ENCODE measurements at places on chromosomes 11 and 22.
A peak's percentile ranks its signal among the peaks of the same experiment; 100 is the strongest.

- H3K36me3 ChIP-seq = no peaks in the 10 kb centered on the region
- DNase-seq = no peak
- peaks cover 15% of the 10 kb centered on the region for H3K4me1 ChIP-seq
- H3K4me3 ChIP-seq = no peak overlapping the region
- H3K27ac ChIP-seq = no peak overlapping the region
- no peaks in the 10 kb centered on the region for H3K27me3 ChIP-seq
Observed at GRCh38 chr11:108835624-108836023, 170.8 kb downstream of the DDX10 start.

DNA sequence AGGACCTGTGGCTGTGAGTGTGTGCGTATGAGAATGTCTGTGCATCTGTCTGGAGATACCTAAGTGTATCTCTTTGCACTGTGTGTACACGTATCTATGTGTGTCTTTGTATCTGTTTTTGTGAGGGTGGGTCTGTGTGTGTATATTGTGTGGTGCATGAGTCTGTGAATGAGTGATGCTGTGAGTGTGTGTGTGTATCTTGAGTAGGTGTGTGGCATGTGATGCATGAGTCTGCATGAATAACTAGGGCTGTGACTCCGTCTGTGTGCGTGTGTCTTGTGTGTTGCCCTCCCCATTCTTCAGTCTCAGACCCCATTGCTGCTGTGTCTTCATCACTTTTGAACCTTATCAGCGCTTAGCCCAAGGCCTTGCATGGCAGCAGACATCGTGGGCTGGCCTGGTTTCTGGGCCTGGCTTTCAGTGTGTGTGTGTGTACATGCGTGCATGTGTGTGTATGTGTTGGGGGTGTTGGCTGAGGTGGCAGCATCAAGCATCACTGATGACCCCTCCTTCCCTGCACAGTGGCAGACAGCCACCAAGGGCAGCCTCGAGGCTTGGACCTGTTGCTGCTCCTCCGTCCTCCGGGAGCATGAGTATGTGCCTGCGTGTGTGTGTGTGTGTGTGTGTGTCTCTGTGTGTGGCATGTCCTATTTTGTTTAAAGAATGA lies 1.4 kb downstream of the SGSM1 start:
- peak overlapping the region; percentile 2 for H3K4me3 ChIP-seq
- peaks cover 14% of the 10 kb centered on the region for H3K4me1 ChIP-seq
- no peak for DNase-seq

- no peak overlapping the region for H3K4me3 ChIP-seq
- no peaks in the 10 kb centered on the region for H3K36me3 ChIP-seq
- peaks cover 11% of the 10 kb centered on the region for H3K4me1 ChIP-seq
- DNase-seq = no peak
- no peaks in the 10 kb centered on the region for H3K27me3 ChIP-seq
Observed at GRCh38 chr22:21020802-21021429, 6.0 kb downstream of the P2RX6 start.

GRCh38 chr11:57742087-57742452 lies 779 bp downstream of the SELENOH start:
- DNase-seq = no peak
- H3K27ac ChIP-seq = peak overlapping the region; percentile 99
- peaks cover 76% of the 10 kb centered on the region for H3K36me3 ChIP-seq
- H3K4me1 ChIP-seq = peaks cover 26% of the 10 kb centered on the region
- peak overlapping the region; percentile 97 for H3K4me3 ChIP-seq

GRCh38 chr11:112734207-112734606 lies 227.0 kb upstream of the NCAM1 start:
- no peaks in the 10 kb centered on the region for H3K4me1 ChIP-seq
- H3K36me3 ChIP-seq = no peaks in the 10 kb centered on the region
- no peak overlapping the region for H3K27ac ChIP-seq
- DNase-seq = no peak
- peaks cover 37% of the 10 kb centered on the region for H3K27me3 ChIP-seq
- no peak overlapping the region for H3K4me3 ChIP-seq

DNA sequence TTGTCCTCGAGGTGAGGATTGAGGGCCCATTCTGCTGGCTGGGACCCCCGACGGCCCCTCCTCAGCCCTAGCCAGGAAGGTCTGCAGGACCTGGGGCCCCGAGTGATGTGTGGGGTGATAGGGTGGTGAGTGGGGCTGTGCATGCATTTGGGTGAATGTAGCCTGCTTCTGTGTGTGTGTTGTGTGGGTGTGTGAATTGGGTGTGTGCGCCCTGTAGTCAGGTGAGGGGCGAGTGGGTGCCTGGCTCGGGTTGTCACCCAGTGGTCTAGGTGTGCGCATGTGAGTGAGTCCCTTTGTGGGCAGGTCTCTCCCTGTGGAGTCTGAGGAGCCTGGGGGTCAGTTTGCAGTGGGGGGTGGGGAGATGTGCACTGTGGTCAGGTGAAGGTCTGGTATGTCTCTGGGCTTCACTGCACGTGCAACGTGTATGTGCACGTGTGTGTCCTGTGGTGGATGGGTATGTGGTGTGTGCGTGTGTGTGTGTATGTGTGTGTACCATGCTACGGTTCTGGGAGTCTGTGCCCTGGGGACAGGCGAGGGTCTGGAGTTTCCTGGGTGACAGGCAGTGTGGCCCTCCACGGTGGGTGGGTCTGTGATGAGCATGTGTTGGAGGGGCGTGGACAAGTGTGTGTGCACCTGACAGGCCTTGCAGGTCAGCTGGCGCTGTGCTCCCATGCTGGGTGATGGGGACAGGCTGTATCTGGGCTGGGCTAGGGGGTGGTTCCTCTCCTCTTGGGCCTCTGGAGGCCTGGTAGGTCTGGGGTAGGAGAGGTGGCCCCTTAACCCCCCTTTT lies 1.0 kb downstream of the TMEM151A start:
- H3K27ac ChIP-seq = peak overlapping the region; percentile 35
- H3K36me3 ChIP-seq = peaks cover 13% of the 10 kb centered on the region
- peaks cover 35% of the 10 kb centered on the region for H3K4me1 ChIP-seq
- H3K27me3 ChIP-seq = peaks cover 36% of the 10 kb centered on the region
- H3K4me3 ChIP-seq = peak overlapping the region; percentile 32

- H3K27ac ChIP-seq = no peak overlapping the region
- no peak overlapping the region for H3K4me3 ChIP-seq
- H3K36me3 ChIP-seq = no peaks in the 10 kb centered on the region
Observed at GRCh38 chr11:20102397-20102796, 57.9 kb downstream of the DBX1 start.

DNA sequence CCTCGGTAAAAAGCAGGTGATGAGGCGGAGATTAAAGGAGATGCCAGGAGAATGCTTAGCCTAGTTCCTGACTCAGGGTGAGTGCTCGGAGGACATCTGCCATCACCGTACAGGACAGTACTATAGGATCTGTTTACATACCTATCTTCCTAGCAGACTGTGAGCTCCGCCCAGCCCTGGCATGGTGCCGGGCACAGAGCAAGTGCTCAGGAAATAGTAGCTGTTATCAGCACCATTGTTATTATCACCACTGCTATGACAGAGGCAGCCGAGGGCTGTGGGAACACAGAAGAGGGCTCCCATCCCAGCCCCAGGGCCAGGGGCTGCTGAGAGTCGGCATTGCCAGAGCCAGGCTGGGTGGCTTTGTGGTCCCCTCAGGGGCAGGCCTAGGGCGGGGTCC lies 642 bp upstream of the SEPTIN3 start:
- H3K4me3 ChIP-seq = no peak overlapping the region
- H3K27me3 ChIP-seq = peaks cover 12% of the 10 kb centered on the region
- H3K27ac ChIP-seq = peak overlapping the region; percentile 32
- no peaks in the 10 kb centered on the region for H3K36me3 ChIP-seq

DNA sequence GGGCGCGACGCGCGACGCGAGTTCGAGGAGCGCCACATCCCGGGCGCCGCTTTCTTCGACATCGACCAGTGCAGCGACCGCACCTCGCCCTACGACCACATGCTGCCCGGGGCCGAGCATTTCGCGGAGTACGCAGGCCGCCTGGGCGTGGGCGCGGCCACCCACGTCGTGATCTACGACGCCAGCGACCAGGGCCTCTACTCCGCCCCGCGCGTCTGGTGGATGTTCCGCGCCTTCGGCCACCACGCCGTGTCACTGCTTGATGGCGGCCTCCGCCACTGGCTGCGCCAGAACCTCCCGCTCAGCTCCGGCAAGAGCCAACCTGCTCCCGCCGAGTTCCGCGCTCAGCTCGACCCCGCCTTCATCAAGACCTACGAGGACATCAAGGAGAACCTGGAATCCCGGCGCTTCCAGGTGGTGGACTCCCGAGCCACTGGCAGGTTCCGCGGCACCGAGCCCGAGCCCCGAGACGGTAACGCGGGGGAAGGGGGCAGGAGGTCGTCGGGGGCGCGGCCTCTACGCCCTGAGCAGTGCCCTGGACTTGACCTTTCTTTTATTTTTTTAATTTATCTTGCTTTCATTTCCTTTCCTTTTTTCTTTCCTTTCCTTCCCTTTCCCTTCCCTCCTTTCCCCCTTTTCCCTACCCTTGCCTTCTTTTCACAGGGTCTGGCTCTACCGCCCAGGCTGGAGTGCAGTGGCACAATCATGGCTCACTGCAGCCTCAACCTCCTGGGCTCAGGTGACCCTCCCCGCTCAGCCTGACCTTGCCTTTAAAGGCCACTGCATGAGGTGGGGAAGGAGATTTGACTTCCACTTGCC lies 5.0 kb downstream of the MPST start:
- DNase-seq = no peak
- peaks cover 20% of the 10 kb centered on the region for H3K4me1 ChIP-seq
- H3K27me3 ChIP-seq = no peaks in the 10 kb centered on the region
- no peaks in the 10 kb centered on the region for H3K36me3 ChIP-seq

All from effector memory CD8-positive, alpha-beta T cell (primary cell).